ENCODE measurements at places on chromosomes 7 and 10.

- peak; percentile 90 for DNase-seq
Measured at GRCh38 chr7:30206491-30206890, 71.7 kb downstream of the MTURN start.

DNA sequence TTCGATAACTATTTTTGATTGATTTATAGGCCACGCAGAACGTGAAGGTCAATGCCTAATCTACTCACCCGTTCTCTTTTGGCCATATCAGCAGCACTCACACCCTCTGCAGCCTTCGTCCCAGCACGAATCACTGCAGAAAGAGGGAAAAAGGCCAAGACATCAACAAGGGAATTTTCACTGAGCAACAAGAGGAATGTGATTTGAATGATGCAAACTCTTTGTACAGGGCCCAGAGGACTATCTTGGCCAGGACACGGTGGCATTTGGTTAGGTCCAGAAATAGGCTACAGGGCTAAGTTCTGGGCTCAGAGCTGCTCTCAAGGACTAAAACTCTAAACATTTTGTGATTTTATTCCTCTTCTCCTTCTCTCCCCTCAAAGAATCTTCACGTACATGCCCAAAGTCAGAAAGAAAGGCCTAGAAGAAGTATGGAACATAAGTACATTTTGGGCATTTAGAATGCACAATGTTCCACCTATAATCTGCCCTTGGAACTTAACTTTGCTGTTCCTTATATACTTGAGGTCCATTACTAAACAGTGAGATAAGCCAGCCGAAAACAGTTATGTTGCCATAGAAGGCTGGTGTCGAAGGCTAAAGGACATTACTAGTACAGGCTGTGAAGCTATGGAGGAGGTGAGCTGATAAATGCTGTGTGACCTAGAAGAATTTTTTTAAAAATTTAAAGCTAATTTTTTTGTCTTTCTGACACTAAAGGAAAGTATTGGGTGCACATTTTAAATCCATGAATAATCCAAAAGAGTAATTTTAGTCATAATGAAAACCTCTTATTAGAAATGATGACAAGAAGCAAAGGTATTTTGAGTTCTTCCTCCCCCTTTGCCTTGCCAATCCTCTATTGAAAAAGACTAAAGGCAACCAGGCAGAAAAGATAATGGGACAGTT is 20.0 kb downstream of the RBM28 start:
- DNase-seq = no peak

GRCh38 chr10:7493996-7494395 is 83.2 kb upstream of the SFMBT2 start:
- no peak for DNase-seq

- DNase-seq = no peak
Measured at GRCh38 chr10:34922138-34922537, 107.0 kb upstream of the PARD3 start.

GRCh38 chr7:45219130-45219529 is 61.5 kb downstream of the RAMP3 start:
- no peak for DNase-seq

DNA sequence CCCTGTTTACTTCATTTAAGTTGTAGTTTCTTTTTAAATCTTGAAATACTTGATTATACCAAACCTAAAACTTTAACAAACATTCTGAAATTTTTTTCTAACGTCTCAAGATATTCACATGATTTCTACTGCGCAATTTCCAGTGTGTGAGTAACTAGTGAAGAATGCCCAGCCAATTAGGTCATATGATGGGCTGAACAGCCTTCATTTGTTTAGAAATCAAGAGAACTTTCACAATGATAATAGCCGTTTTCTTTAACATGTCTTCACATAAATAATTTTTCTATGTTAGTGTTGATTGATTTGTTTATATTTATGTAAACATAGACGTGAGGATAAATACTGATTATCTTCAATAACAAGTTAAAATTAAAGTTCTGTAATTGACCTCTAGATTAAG is 21.8 kb downstream of the STAM start:
- DNase-seq = peak; percentile 76

- peak; percentile 64 for DNase-seq
Measured at GRCh38 chr7:151232917-151233701, 826 bp downstream of the CHPF2 start.

DNA sequence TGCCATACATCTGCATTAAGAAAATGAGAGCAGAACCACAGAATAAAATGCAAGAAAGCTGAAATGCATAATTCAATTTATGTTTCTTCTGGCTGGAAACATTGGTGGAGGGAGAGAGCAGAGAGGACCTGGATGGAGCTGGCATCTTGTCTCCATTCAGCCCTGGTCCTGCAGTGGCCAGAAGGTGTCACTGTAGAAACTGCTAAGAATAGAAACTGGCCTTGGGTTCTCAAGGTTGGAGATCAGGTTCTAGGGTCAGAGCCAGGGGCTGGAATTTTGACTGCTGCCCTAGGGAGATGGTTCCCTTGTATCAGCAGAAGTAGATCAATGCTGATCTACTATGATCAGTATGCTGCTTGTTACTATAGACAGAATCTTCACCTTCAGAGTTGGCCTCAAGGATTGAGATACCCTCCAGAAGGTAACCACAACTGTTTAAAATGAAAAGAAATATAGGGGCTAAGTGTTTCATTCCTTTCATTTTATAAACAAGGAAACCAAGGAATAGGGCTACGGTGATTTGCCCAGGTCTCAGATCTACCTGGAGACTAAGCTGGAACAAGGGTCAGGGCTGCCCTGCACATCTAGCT is 13.1 kb downstream of the TAS2R41 start:
- no peak for DNase-seq

DNA sequence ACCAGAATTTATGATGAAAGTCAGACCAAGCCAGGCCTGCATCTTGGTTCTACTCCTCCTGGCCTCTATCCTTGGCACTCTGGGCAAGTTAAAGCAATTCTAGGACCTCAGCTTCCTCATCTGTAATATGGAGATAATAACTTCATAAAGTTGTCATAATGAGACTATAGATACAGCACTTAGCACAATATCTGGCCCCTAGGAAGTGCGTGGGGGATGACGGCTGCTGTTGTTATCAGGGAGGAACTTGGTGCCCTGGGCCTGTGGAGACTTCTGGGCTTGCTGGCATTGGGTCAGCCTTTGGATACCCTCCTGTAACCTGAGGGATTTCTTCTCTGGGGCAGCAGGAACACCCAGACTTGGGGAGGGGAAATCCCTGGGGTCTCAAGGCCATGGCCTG is 27.6 kb downstream of the PFKFB3 start:
- no peak for DNase-seq

GRCh38 chr7:117237646-117238045 is 85.2 kb downstream of the WNT2 start:
- DNase-seq = no peak

GRCh38 chr7:17946591-17946990 is 6.3 kb upstream of the SNX13 start:
- no peak for DNase-seq

DNA sequence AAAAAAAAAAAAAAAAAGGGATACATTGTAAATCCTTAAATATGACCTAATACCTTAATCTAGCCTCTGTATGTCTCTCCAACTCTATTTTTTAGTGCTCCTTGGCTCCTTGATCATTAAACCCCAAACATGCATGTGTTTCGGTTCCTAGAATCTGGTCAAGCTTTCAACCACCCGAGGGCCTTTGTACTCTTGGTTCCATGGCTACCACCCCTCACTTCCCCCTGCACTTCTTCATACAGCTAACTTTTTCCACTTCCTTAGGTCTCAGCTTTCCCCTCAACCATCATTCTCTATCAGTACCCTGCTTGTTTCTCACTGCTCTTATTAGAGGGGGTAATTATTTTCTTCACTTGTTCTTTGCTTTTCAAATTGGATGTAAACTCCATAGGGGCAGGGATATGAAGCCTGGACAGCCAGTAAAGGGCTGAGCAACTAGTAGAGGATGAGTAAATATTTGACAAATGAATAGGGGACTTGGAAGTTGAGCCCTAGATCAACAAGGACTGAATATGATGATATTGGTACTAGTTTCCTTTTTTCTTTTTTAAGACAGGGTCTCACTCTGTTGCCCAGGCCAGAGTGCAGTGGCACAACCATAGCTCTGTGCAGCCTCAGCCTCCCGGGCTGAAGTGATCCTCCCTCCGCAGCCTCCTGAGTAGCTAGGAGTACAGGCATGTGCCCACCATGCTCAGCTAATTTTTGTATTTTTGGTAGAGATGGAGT is 4.3 kb upstream of the GDI2 start:
- no peak for DNase-seq

- no peak for DNase-seq
Measured at GRCh38 chr7:25075459-25075858, 49.6 kb downstream of the CYCS start.

- peak; percentile 41 for DNase-seq
Measured at GRCh38 chr10:119341459-119342301, 134.3 kb downstream of the GRK5 start.

GRCh38 chr7:131619336-131620305 is 63.2 kb upstream of the PODXL start:
- no peak for DNase-seq

GRCh38 chr10:120087109-120087508 is 194.6 kb downstream of the SEC23IP start:
- no peak for DNase-seq

DNA sequence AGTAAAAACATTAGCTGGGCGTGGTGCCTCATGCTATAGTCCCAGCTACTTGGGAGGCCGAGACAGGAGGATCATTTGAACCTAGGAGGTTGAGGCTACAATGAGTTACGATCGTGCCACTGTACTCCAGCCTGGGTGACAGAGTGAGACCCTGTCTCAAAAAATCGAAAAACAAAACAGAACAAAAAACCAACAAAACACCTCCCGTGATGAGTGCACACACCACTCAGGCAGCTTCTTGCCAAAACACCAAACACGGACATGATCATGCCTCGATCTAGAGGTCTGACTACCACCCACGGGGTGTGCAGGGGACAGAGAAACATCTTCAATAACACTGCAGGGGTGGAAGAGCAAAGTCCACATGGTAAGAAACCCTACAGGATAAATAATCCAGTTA is 44.4 kb downstream of the AMZ1 start:
- DNase-seq = no peak

DNA sequence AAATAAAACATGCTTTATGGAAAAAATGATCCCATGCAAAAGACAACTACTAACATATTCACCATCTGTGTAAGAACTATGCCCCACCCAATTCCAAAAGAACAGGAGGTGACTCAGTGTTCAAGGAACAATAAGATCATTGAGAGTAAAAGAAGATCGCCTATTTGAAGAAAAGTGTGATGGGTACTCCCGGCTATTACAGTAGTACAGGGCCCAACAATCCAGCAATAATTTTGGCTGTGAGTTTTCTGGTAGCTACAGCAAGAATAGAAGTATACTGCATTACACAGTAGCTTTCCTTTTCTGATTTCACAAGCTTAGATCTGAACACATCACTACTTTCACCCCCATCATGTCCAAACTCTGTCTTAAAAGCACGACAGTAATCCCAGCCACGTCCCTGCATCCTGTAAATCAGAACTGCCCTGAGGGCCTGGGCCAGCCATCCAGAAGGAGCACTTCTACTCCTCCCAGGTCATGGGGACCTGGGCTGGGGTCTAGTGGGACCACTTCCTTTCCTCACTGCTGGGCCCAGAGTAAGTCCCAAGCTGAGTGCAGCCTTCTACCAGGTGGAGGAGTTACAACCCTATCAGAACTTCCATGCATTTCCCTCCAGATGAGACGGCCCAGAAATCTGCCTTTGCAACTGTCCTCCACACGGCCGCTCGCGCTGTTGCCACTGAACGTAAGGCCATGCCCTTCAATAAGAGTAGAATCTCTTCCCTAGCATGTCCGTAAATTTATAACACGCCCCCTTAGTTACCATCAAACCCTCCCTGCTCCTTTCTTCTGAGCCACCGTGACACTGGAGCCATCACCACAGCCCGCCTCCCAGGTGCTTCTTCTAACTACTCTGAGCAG is 7.9 kb downstream of the ESYT2 start:
- DNase-seq = peak; percentile 48

- DNase-seq = no peak
Measured at GRCh38 chr7:155435110-155435509, 22.8 kb upstream of the EN2 start.

GRCh38 chr10:4767033-4767814 is 58.8 kb upstream of the AKR1E2 start:
- peak; percentile 43 for DNase-seq

- no peak for DNase-seq
Measured at GRCh38 chr7:101156866-101157589, 2.8 kb downstream of the AP1S1 start.

- no peak for DNase-seq
Measured at GRCh38 chr7:977326-978048, 2.1 kb upstream of the COX19 start.

GRCh38 chr10:84308481-84309304 is 19.7 kb upstream of the CCSER2 start:
- DNase-seq = peak; percentile 73

DNA sequence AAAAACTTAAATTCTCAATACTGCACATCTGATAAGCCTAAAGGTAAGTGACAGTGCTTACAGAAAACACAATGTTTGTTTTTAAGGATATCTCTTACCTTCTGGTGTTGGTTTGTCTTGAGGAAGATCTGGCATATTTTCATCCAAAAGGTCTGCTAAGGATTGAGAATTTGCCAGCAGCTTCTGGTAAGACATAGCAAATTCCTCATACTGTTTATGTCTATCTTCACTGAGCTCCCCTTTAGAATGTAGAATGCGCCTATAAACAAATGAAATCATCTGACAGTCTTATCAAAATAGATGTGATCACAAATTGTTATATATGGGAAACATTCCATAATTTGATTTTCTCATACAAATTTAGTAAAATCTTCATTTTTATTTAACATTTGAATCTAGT is 28.7 kb downstream of the UPF2 start:
- DNase-seq = no peak

DNA sequence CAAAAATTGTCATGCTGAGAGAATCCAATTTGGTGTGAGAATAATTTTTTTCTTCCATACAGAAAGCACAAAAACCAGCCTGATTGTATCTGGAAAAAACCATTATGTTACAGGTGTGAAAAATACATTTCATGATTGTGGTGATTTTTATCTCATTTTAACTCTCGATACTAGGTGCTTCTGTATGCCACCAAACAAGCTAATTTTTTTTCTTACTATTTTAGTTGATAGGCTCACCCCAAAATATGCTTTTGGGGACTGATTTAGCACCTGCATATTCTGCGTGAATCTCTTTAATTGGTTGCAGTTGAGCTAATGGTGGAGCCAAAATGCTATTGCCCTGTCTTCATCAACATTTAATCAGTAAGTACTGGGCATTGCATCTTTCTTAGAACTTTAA is 1.9 kb downstream of the DMTF1 start:
- DNase-seq = no peak

DNA sequence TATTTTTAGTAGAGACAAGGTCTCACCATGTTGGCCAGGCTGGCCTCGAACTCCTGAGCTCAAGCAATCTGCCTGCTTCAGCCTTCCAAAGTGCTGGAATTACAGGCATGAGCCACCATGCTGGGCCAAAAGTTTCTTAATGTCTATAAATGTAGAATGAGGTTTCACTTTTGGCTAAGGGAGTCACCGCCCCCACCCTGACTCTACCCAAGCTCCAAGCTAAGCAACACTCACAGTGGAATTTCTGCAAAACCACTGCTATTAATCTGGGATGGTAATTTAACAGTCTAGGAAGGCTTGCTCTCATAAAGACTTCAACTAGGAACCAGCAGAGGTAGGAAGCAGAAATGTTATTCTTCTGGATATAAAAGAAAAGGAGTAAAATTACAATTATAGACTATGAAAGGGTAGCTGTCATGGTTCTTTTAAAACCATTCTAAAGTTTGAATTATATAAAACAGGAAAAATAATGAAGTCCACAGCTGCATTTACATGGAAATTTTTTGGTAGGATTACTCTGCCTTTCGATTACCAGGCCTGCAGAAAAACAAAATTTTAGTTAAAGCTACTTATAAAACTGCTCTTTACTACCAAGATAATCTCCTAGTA is 211.6 kb downstream of the SFMBT2 start:
- DNase-seq = peak; percentile 18
